ENCODE measurements at places on chromosomes 4 and X.

- peak; percentile 24 for DNase-seq
Observed at GRCh38 chrX:136162827-136163570, 15.7 kb downstream of the FHL1 start.

DNA sequence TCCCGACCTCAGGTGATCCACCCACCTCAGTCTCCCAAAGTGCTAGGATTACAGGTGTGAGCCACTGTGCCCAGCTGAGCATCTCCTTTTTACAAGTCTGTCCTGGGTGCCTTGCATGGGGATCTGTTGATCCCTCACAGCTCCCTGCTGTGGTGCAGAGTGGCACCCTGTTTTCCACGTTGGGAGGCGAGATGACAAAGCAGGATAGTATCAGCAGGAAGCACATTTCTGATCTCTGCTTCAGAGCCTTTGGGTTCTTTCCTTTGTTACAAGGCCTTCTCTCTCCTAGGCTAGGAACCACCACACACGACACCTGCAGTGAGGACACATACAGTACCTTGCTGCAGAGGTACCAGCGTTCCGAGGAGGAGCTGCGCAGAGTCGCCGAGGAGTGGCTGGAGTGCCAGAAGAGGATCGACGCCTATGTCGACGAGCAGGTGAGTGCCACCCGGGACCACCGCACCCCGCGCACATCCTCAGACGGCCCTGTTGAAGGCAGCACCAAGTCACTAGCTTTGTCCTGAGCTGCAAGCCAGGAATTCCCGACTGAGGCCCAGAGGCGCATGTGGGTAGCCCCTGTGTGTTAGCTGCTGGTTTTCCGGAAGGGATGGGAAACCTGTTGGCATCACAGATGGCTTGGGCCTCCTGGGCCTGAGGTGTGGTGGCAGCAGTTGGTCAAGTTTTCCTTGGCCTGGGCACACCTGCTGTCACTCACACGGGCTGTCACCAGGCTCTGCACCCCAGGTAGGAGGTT is 109.6 kb downstream of the TNIP2 start:
- no peak for DNase-seq

- DNase-seq: no peak
Observed at GRCh38 chr4:170248576-170248975, 158.8 kb upstream of the AADAT start.

GRCh38 chr4:166091912-166092510 is 219.0 kb downstream of the TLL1 start:
- DNase-seq: peak; percentile 69

DNA sequence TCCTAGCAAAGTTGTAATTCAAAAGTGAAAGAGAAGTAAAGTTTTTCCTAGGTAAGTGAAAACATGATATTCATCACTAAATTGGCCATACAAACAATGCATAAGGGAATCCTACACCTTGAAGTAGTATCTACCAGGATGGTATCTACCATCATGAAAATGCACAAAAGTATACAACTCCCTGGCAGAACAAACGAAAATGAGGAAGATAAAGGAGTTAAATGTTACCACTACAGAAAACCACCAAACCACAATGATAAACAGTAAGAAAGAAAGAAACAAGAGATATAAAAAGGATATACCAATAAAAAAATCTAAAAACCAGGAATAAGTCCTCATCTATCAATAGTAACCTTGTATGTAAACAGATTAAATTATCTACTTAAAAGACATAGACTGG is 26.9 kb downstream of the GK2 start:
- no peak for DNase-seq

GRCh38 chrX:18129690-18130089 is 91.0 kb downstream of the BEND2 start:
- no peak for DNase-seq

- DNase-seq: no peak
Observed at GRCh38 chrX:67555578-67556203, 11.9 kb downstream of the AR start.

GRCh38 chr4:5712931-5713330 is 1.9 kb downstream of the EVC start:
- DNase-seq: no peak

DNA sequence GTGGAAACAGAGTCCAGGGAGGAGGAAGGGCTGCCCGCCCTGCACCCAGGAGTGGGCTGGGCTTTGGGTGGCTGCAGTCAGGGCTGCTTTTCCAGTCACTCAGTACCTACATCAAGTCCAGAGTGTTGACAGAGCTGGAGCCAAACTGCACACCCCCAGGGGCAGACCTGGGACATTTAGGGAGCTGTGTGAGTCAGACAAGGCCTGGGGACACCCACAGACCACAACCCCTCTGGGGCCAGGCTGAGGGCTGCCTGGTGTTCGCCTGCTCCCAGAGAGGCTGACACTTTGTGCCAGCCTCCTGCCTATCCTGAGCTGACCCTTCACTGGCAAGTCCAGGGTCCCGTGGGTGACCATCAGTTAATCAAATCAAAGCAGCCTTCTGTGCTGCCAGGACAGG is 240.0 kb downstream of the BCOR start:
- no peak for DNase-seq

DNA sequence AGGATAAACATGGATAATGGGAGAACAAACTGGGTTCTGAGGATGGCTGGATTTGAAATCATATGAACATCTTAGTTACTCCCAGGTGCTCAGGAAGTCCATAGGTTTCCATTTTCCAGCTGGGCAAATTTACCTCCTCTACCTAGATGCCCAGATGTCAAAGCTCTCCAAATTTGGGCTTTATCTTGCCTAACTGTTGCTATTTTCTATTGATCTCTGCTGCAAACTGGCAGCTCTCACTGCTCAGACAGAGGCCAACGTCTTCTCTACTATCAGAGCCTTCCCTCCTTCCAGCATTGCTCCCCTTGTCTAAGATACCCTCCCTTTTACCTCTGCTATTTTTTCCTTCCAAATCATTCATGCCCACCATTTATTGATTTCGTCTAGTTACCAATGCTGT is 62.1 kb downstream of the LDB2 start:
- DNase-seq: no peak

Measured in pons (tissue), 1 donor.